ENCODE measurements at places on chromosomes 4 and X.
A peak's percentile ranks its signal among the peaks of the same experiment; 100 is the strongest.

- DNase-seq: no peak
Measured at GRCh38 chrX:123899701-123900100, 39.8 kb downstream of the XIAP start.

- no peak for DNase-seq
Measured at GRCh38 chrX:76796311-76796710, 368.8 kb downstream of the MAGEE1 start.

- DNase-seq: no peak
Measured at GRCh38 chr4:158870282-158870625, 101.4 kb downstream of the FNIP2 start.

DNA sequence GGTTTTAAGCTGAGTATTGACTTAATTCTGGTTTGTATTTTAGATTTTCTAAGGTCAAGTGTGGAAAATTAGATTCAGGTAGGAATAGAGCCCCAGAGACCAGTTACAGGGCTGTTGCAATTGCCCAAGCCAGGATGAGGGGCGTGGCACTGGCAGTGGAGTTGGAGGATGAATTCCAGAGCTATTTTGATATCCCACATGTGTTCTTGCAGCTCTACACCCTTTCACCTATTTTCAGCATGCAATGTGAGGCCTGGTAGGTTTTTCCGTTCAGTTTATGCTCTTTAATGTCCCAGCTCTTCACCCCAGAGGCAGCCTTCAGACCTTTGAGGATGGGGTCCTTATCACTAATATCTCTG lies 17.9 kb upstream of the OGT start:
- no peak for DNase-seq

DNA sequence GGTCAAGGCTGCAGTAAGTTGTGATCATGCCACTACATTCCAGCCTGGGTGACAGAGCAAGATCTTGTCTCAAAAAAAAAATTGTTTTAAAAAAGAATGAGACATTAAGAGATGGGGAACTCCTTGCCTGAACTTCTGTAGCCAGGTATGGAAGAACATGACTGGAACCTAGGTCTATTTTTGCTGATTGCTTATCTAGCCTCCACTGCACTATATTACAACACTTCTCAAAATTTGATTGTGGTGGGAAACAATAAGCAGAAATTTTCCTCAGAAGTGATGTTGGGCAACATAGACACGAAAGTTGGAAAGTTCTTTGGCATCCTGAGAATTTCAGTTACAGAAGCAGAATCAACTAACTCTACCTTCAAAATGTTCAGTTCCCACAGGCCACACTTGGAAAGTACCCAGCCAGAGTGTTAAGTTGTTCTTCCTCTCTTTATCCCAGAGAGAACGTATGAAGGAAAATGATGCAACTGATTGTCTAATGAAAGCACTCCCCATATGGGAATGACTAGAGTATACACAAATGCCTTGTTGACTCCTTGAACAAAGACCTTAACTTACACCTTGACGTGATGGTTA lies 50.0 kb downstream of the LUZP4 start:
- no peak for DNase-seq

DNA sequence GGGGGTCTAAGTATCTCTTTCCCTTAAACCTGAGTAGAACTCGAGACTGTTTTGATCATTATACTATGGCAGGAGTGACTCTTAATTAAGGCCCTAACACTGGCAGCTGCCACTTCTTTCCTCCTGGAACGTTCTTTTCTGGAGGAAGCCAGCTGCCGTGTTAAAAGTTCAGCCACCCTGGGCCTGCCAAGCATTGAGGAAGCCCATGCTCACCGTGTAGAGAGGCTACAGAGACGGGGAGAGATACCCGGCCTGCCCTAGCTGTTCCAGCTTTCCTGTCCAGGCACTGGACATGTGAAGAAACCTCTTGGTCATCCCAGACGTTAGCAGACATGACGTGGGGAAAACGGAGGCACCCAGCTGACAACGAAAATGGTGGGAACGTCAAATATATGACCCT lies 274.1 kb downstream of the ARHGAP10 start:
- DNase-seq: no peak

- DNase-seq: no peak
Measured at GRCh38 chr4:67714248-67714583, 13.3 kb upstream of the UBA6 start.

DNA sequence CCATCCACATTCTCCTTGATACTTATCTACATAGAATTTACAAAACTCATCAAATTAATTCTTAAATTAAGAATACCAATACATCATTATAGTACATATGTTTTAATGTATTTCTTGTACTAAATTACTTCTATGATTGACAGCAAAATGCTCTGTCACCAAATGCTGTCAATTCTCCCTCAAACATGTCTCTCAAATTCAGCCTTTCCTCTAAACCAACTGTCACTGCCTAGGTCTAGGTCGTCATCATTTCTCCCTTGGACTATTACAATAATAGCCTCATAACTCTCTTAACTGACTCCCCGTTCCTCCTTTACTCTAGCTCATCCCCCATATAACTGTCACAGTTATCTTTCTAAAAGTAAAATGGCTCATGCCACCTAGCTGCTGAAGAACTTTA lies 279.7 kb upstream of the FSTL5 start:
- no peak for DNase-seq

- DNase-seq: no peak
Measured at GRCh38 chr4:105158837-105159236, 12.2 kb downstream of the TET2 start.

DNA sequence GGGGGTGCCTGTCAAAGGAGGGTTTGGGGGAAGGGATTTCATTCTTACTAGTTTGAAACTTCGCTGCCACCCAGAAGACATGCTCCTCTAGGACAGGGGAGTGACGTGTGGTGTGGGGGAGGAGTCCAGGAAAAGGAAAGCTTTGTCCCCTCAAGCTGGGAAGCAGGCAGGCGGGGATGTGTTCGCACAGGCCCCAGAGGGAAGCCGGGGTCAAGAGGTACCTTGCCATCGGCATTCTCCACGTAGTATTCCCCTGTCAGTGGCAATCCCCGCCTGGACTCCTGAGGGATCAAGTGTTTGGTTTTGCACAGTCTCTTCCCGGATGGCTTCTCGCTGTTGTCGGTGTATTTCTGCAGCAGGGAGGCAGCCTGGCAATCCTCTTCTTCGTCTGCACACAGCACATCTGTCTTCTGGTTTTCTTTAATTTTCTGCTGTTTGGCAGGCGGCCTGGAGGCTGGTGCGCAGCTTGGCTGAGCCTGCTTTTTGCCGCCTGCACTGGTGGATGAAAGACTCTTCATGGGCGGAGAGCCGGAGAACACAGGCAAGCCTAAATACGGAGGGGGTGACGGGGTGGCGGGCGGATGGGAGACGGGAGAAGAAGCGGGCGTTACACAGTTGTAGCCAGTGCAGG lies 35.1 kb downstream of the BCOR start:
- no peak for DNase-seq

DNA sequence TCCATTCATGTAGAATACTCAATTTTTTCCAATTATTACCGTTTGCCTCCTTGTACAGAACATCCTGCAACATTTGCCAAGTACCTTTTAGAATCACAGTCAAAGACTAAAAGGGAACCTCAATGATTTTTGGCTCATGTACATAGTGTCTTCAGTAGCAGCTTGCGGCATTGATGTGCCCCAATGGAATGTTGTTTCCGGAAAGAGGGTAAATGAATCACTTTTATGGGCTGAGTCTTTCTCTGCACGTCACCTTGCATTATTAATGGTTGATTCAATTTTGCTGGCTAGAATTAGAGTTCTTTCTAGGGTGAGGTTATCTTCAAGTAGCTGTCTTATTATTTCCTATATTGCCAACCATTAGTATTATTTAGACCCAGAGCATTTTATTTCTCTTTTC lies 116.9 kb upstream of the GABRA2 start:
- no peak for DNase-seq

DNA sequence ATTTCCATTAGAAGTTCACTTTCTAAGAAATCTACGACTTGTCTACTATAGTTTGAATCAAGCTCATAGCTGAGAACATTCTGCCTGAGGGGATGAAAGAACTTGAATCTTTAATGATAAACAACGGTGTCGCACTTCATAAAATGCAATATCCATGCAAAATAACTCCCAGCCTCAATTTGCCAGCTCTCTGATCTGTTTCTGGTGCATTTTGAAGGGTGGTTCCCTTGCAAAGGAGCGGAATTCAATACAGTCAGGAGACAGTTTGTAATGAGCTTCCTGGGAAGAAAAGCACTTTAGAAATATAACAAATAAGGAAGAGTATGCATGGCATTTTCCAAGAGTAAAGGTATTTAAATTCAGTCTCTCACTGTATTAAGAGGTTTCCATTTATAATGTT lies 80.0 kb downstream of the PCYT1B start:
- no peak for DNase-seq

DNA sequence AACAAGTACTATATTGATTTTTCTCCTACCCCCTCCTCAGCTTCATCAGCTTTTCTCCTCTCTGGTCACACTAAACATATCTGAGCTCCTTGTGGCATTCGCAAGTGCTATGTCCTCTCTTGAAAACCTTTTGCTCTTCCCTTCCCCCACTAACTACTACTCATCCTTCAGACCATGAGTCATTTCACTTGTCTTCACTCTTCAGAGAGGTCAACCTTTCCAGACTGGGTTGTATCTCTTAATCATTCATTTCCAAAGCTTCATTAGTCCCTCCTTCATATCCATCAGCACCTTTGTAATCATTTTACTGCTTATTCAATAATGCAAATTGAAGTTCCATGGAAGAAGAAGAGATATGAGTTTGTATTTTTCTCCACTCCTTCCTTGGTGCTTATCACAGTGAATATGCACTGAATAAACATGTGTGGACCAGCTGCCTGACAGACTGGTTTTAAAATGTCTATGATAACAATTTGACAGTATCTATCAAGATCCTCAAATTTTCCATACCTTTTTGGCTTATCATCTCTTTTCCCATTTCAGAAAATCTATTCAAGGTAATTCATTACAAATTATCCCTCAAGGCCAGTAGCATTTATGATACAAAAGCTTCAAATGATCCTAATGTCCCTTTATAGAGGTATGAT lies 28.4 kb downstream of the DDX60L start:
- no peak for DNase-seq

GRCh38 chr4:47860305-47860704 lies 22.4 kb upstream of the CORIN start:
- DNase-seq: no peak

DNA sequence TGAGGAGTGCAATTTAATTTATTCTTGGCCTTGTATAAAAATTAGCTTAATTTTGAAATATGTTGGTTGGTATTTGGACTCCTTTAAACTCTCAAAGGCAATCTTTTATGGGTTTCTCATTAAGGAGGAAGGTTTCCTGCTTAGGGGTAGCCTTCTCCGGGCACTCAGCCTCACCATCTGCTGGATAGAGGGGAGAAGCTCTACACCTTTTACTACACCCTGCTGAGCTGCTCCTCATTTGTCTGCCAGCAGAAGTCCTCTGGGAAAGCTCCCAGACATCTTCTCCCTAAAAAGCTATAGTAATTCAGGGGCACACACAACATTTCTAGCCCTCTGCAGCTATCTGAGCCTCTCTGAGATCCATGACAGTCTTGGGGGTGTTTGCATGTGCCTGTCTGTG lies 179.1 kb downstream of the SOWAHB start:
- no peak for DNase-seq

- DNase-seq: peak; percentile 46
Measured at GRCh38 chr4:6718932-6719610, 3.1 kb downstream of the BLOC1S4 start.

GRCh38 chrX:120401301-120401700 lies 39.4 kb downstream of the ATP1B4 start:
- DNase-seq: no peak

DNA sequence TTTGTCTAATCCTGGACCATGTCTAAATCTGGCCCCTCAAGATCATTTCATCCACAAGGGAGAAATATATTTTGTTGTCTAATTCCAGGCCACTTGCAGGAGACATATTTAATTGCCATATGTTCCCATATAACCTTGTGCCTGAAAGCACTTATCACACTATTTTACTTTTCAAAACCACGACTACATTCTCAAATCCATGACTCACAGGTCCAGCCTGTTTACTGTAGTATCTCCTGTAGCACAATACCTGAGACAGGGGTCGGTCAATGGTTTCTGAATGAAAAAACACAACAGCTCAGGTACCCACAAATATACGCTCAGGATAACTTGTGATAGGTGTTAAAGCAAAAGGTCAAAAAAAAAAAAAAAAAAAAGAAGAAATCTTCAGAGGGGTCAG lies 60.9 kb downstream of the SEC24D start:
- DNase-seq: no peak

GRCh38 chr4:73485596-73485995 lies 4.1 kb downstream of the AFM start:
- no peak for DNase-seq

- no peak for DNase-seq
Measured at GRCh38 chr4:53489279-53489889, 101.9 kb downstream of the LNX1 start.

DNA sequence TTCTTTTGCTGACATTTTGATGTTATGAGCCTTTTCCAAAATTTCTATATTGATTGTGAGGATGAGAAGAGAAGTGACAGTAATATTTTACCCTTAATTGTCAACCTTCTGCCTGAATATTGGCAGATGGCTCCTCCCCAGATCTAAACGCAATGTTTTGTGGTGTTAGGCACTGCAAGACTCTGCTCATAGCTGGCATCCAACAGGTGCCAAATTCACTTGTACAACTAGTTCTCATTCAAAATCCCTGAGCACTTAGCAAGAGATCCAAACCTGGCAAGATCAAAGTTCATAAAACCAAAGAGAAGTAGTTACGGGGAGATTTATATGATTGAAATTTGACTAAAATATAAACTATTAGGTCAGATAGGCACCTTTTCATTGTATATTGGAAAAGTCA lies 901.7 kb upstream of the INTU start:
- no peak for DNase-seq

GRCh38 chr4:133641191-133641590 lies 492.1 kb downstream of the PCDH10 start:
- DNase-seq: no peak

DNA sequence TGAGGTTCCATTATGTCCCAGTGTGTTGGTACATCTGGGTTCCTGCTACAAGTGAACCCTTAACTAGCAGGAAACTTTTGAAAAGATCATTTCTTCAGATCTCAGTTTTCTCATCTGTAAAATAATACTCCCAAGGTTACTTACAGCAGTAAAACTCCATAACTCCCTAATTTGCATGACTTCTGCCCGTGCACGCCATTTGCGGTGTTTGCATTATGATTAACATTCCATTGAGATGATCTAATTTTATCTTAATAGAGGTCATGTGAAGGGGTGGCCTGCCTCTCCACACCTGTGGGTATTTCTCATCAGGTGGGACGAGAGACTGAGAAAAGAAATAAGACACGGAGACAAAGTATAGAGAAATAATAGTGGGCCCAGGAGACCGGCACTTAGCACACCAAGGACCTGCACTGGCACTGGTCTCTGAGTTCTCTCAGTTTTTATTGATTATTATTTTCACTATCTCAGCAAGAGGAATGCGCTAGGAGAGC lies 219.8 kb downstream of the TLL1 start:
- no peak for DNase-seq

DNA sequence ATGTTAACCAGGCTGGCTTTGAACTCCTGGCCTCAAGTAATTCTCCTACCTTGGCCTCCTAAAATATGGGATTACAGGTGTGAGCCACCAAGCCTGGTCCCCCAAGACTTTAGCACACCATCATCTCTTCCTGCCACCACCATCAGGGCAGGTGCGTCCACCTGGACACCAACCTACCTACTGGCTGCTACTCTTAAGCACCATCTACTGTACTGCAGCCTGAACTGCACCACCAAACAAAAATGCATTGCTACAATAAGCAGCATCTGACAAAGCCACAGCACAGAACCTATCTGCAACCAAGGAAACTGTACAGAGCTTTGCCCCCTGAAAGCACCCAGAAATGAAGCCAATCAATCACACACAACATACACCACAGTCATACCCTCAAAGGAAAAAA lies 139.7 kb downstream of the EFHC2 start:
- DNase-seq: no peak
